T1000 (cell line): ENCODE measurements at places on chromosomes 7 and 10.

DNA sequence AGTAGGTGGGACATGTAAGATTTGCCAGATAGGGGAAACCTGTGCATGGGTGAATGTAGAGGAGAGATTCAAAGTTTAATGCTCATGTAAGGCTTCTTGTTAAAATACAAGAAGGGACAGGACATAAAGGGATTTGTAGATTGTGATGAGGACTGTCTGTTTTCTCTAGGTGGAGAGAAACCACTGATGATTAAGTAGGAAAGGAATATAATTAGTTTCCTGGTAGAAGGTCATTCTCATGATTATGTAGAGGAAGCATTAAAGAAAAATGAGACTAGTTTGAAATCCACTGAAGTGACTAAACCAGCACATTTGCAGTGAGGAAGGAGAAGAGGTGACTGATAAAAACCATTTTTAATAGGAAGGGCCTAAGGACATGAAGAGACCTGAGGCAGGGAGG, 19.6 kb upstream of the MACC1 start:
- DNase-seq, result no peak

- no peak for DNase-seq
Observed at GRCh38 chr7:158549616-158550393, 37.8 kb downstream of the PTPRN2 start.

DNA sequence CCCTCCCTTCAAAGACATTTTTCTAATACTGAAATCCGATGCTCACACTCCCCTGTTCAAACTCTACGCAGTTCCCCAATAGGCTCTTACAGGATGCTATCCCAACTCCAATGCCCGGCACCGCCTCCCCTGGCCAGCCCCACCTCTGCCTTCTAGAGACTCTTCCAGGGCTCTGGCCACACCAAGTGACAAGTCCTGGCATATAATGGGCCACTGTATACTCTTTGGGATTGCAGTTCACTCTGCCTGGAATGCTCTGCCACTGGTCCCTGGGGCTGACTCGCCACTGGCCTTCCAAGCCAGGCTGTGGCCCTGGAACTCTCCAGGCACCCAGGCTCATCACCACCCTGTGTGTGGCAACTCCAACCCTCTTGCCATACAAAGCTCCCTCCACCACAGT, 3.1 kb upstream of the BRI3 start:
- no peak for DNase-seq

DNA sequence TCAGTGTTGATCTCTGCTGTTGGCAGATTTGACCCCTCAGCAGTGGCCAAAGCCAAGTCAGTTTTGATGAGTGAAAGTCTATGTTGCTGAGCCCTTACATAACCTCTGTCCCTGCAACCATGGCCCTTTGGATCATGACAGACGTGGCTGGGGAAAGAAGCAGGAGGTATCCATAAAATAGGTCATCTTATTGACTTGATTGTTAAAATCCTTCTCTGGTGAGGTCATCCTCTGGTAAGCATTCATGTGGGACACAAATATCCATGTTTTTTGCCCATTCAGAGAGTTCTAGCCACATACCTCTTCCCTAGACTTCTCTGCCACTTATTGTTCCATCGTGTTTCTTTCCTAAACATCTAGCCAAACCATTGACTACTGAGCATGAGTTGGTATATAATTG, 251.9 kb upstream of the PTER start:
- no peak for DNase-seq

- no peak for DNase-seq
Observed at GRCh38 chr10:6346631-6347030, 143.9 kb downstream of the PFKFB3 start.

DNA sequence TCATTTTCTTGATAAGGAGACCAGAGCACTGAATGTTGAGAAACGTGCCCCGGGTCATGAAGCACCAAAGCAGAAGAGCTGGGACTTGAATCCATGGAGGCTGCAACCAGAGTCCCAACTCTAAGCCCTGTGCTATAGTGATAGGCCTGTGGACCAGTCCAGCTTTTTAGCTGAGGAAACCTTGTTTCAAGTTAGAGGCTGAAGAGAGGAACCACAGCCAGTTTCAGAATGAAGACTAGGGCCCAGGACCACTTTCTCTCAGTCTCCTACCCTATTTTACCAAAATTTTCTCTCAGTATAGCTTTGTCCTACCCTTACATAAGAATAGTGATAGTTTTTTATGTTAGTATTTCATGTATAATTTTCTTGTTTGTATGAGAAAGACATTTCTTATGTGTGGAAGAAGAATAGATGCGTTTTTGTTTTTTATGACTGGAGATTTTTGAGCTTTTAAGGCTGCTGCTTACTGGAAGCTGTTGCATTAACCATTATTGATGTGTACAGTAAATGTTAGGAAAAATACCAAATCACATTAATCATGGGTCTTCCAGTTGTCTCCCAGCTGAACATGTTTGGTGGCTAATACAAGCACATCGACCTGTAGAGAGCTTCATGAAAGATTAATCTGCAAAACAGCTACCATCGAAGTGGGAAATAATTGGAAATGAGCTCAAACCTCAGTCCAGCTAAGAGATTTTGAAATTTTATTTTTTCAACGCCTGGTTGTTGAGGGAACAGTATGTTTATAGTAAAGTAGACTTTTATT, 45.0 kb upstream of the CSTF2T start:
- no peak for DNase-seq
